ENCODE measurements at places on chromosomes 6 and 20.

DNA sequence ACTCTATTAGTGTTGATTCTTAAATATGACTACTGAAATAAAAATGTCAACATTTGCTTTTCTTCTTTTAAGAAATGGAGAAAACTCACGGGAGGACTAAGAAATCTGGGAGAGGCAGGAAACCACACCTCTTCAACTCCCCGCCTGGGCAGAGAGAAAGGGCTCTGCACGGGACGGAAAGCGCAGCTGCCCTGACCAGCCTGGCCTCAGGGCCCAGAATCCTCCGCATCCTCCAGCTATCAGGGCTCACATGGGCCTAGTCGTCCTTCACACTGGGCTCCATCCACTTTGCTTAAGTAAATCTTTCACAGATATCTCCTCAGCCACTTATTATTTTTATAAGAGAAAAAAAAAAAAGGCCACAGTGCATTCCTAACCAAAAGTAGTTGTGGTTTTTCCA is 215.1 kb downstream of the TBXT start:
- no peak for DNase-seq

GRCh38 chr6:143959927-143960326 is 48.1 kb downstream of the PLAGL1 start:
- DNase-seq, result no peak

DNA sequence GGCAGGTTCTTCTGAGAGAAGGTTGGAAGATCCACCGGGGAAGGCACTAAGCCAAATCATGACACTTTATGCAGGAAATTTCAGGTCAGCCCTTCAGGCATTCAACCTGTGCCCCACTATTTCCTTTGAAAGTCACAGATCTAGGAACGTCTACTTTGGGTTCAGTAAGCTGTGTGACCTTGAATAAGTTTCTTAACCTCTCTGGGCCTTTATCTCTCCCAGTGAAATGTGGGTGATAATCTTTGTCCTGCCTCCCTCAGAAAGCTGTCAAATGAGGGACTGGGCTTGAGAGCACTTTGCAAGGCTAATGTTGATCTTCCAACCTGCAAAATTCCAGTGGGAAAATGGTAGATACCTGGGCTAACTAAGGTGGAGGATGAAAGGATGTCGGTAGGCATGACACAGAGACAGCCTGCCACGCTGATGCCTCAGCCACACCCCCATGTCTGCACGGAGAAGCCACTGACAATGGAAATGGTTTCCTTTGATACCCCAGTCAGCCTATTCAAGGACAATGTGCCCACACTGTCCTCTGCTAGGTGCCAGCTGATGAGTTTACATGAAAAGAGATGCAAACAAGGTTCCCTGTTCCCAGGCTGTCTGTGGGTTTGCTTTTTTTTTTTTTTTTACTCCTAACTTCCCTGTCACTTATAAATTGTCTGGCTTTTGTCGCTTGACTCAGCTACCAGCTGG is 9.3 kb downstream of the BNIP5 start:
- DNase-seq, result no peak

GRCh38 chr20:11366660-11367059 is 551.0 kb upstream of the BTBD3 start:
- no peak for DNase-seq

- no peak for DNase-seq
Observed at GRCh38 chr6:46704562-46704961, 16.9 kb downstream of the TDRD6 start.
